NCI-H1048 (cell line): ENCODE measurements at places on chromosomes 4 and X.

DNA sequence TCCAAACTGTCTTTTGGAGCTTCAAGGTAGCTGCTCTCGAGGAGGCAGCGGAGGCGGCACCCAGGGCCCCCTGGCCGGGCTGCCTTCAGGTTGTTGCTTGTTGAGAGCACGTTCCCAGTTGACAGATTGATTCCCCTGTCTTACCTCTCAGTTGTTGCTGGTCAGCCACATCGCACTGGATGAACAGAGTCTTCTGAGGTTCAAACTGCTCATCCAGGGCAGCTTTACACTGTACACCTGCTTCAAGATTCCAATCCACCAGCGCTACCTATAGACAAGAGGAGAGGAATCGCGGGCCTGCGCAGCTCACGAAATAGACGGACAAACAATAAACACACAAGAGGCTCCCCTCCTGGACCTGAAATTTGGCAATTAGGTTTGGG, 497 bp downstream of the HPGD start:
- no peak for DNase-seq

DNA sequence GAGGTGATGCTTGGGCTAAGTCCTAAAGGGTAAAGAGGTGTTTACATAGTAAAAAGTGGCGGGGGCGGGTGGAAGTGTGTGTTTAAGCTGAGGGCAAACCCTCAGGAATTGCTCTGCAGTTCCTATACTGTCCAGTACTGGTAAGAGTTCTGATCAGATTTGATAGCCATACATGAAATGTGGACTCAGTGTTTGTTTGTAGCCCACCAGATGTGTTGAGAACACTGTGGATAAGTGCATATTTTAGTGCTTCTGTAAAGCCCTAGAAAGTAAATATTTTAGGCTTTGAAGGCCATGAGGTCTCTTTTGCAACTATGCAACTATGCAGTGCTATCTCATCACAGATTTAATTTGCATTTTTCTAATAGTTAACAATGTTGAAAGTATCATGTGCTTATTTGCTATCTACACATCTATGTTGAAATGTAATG, 80.7 kb upstream of the EOLA2 start:
- DNase-seq = no peak

DNA sequence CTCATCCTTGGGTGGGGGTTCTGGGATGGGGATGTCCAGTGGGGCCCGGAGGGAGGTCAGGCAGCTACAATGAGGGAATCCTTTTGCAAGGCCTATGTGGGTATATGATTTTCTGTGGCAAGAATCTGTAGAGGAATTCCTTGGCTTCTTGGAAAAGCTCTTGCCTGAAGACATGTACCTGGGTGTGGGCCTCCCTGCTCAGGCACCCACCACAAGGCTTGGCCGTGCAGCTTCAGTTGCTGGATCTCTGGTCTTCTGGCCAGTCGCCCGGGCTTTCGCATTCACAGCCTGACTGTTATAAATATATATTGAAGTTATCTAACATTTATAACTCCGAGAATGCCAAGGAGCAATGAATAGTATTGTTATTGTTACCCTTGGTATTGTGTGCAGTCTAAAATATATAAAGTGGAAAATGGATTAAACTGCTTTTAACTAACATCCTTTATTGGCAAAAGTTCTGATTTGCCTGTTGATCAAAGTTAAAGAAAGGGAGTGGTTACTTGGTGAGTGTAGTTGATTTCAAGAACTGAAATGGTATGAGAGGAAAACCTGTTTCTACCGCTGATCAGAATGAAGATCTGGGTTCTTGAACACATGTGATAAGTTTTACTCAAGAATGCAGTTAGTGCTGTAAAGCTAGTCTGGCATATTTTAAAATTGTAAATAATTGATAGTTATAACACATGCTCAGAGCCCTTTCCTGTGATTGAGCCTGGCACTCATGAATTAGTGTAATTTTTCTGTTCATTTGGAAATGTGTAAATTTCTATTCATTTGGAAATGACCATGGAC, 36.0 kb downstream of the PTTG2 start:
- no peak for DNase-seq

DNA sequence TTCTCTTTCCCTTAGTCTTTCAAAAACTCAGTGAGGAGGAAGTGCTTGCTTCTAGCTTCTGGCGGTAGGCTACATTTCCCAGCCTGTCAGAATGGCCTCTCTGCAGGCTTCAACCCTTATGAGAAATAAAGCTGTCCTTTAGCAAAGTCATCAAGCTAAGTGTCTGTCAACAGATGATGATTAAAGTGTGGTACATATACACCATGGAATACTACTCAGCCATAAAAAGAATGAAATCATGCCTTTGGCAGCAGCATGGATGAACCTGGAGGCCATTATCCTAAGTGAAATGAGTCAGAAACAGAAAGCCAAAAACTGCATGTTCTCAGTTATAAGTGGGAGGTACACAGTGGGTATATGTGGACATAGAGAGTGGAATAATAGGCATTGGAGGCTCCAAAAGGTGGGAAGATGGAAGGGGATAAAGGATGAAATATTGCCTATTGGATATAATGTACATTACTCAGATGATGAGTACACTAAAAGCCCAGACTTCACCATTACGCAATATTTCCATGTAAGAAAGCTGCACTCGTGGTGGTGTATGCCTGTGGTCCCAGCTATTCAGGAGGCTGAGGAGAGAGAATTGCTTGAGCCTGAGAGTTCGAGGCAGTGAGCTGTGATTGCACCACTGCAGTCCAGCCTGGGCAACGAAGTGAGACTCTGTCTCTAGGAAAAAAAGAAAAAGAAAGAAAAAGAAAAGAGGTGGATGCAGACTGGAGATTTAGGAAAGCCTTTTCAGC, 7.9 kb downstream of the TRIM2 start:
- DNase-seq = no peak

GRCh38 chrX:109487640-109488039, 5.8 kb upstream of the GUCY2F start:
- DNase-seq = no peak

DNA sequence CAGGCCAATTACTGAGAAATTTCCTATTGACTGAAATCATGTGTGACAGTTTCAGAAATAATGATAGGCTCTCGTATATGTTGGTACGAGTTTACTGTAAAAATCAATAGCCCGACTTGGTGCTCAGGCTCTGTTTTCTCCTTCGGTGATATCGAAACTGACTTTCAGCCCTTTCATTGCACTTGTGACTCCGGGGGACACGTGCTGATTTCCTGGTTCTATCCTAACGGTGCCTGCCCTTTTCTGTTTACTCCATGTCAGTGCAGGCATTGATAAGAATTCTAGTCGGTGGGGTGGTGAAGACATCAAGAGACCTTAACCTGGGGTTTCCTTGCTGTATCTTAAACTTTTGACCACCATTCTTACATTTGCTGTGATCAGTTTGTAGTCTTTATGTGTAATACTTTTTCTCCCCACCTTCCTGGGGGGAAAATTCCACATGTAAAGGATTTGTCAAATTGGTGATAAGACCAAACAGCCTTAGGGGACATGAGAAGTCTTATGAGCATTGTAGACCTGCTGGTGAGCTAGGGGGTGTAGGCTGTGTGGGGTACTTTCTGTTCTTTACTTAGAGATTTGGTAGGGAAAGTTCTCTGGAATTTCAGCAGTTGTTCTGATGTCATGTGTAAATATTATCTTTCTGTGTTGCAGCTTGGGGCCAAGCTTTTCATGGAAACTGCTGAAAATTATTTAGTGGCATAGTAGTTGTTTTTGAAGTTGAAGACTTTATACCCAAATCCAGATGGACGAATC, 52.7 kb downstream of the TMEM131L start:
- no peak for DNase-seq

DNA sequence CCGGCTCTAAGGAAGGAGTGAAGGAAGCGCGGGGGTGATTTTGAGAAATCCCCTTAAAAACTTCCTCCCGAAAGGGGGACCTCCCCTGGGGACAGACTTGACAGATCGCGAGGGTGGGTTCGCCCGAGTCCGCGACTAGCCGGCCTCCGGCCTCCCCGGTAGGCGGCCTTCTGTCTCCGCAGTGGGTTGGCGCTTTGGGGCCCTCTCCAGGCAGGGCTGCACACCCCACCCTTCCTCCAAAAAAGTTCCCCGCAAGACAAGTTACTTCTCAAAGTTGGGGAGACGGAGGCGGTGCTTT, 24.8 kb downstream of the HOPX start:
- DNase-seq = no peak
